Cardiac muscle cell (in vitro differentiated cells and primary cell): ENCODE measurements at places on chromosomes 1 and 21.

GRCh38 chr1:27296773-27297291 is 25.1 kb upstream of the TMEM222 start:
- DNase-seq, result peak; percentile 77

GRCh38 chr1:228288536-228289238 is 80.8 kb downstream of the OBSCN start:
- DNase-seq, result no peak

- no peak for DNase-seq
Measured at GRCh38 chr1:18473195-18473815, 7.4 kb upstream of the KLHDC7A start.

- DNase-seq, result no peak
Measured at GRCh38 chr1:173714441-173714758, 381 bp upstream of the KLHL20 start.

- no peak for DNase-seq
Measured at GRCh38 chr1:61322769-61323168, 240.4 kb downstream of the NFIA start.

DNA sequence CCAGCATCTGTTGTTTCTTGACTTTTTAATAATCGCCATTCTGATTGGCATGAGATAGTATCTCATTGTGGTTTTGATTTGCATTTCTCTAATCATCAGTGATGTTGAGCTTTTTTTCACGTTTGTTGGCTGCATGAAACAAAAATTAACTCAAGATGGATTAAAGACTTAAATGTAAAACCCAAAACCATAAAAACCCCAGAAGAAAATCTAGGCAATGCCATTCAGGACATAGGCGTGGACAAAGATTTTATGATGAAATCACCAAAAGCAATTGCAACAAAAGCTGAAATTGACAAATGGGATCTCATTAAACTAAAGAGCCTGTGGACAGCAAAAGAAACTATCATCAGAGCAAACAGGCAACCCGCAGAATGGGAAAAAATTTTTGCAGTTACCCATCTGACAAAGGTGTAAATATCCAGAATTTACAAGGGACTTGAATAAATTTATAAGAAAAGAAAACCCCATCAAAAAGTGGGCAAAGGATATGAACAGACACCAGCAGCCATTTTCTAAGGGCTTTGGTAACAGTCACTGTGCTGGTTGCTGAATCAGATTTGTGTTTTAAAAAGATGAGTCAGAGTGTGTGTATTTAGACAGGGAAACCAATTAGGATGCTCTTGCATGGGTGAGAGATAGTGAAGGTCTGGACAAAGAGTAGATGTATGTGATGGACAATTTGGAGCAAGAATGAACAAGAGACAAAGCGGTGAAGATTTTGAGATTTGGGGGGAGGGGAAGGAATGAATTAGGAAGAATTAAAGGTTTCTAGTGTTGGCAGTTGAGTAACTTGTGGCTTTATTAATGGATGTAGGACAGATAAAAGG is 110.7 kb downstream of the RYR2 start:
- no peak for DNase-seq

GRCh38 chr1:62175568-62176179 is 19.0 kb upstream of the L1TD1 start:
- DNase-seq, result peak; percentile 63

GRCh38 chr21:35507181-35507759 is 458.2 kb upstream of the RUNX1 start:
- no peak for DNase-seq

GRCh38 chr1:107477233-107477632 is 336.4 kb downstream of the NTNG1 start:
- DNase-seq, result no peak

- peak; percentile 20 for DNase-seq
Measured at GRCh38 chr1:46244656-46245371, 2.7 kb upstream of the RAD54L start.

DNA sequence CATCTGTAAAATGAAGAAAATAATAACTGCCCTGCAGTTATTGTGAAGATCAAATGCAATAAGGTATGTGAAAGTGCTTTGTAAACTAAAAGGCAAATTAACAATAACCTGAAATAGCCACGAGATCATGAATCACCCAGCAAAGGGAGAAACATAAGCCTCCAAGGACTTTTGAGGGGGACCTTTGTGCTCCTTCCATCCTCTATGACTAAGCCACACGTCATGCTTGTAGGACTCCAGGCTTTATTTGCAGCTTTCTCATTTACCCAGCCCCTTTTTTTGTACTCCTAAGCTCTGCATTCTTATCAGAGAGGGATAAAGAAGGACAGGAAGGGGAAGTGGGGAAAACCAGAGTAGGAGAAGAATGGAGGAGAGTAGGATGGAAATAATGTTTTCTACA is 115.1 kb downstream of the PROX1 start:
- DNase-seq, result no peak

GRCh38 chr1:79859212-79859948 is 852.9 kb upstream of the ADGRL4 start:
- peak; percentile 91 for DNase-seq

DNA sequence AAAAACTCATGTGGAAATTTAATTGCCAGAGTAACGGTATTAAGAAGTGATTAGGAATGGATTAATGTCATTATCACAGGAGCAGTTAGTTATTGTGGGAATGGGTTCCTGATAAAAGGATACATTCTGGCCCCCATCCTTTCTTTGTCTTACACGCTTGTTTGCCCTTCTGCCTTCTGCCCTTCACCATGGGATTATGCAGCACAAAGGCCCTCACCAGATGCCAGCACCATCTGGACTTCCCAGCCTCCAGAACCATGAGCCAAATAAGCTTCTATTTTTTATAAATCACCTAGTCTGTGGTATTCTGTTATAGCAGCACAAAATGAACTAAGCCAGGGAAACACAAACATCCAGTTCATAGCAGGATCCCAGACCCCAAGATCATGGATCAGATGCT is 33.9 kb upstream of the POU2F1 start:
- no peak for DNase-seq

DNA sequence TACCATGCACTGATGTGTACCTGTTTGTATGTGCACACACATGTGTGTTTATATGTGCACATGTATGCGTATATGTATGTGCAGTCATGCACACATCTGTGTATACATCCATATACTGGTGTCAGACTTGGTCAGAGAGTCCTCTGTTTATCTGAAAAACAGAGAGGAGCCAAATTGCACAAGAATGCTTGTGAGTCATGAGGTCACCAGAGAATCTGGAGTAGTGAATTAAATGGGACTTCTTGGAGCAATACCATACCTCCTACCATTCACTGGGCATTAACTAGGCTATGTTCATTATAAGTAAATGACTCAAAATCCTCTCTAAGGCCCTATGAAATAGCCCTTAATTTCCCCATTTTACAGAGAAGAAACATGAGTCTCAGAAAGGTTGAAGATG is 272.1 kb upstream of the C1orf87 start:
- peak; percentile 41 for DNase-seq

GRCh38 chr1:87182611-87183010 is 146.1 kb upstream of the LMO4 start:
- DNase-seq, result no peak

DNA sequence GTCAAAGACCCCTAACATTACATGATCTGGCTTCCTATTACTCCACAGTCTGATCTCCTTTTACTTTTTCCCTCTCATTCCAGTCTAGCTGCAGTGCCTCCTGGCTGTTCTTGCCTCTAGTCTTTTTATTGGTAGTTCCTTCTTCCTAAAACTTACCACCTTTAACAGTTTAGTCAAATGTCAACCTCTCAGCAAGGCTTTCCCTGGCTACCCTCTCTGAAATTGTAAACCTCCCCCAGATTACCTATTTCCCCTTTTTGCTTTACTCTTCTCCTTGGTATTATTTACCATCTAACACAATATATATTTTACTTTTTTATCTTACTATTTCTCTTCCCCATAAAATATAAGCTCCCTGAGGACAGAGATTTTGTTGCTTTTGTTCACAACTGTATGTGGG is 129.6 kb downstream of the CLEC20A start:
- DNase-seq, result no peak

- no peak for DNase-seq
Measured at GRCh38 chr1:68307378-68307787, 75.1 kb upstream of the WLS start.

GRCh38 chr1:67367370-67368045 is 59.8 kb downstream of the IL12RB2 start:
- DNase-seq, result peak; percentile 61

- peak; percentile 81 for DNase-seq
Measured at GRCh38 chr1:85200463-85201339, at the start of gene SYDE2. SYDE2 (minus strand) TSS chr1:85201016; CDS start chr1:85200996, 20 bp downstream.

- no peak for DNase-seq
Measured at GRCh38 chr21:31667639-31668038, 8.1 kb downstream of the SOD1 start.

- DNase-seq, result no peak
Measured at GRCh38 chr1:39940253-39940652, 14.7 kb upstream of the MFSD2A start.

DNA sequence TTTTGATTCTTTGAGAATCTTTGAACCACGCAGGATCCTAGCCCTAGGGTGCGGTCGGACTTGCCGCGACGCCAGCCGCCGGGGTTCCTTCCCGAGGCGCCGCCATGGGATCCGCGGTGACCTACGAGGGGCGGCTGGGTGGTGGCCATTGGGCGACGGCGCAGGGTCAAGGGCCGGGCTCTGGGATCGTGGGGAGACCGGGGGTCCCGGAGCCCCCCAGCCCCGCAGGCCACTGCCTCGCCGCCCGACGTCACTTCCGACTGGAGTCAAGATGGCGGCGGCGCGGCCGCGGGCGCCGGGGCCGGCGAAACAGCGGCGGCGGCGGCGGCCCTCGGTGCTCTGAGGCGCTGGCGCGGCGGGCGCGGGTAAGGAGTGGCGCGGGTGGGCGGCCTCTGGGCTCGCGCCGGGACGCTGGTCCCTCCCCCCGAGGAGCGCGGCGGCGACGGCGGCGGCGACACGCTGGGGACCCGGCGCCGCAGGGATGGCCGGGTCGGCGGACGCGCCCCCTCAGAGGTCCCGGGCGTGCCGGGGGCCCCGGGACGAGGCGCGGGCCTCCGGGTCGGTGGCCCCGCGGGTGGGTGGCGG is at the start of gene PRDM2:
Gene PRDM2, plus strand, starts transcription at position 253 of the 585 bp plus-strand sequence. CDS start 15,418 bp downstream, outside the sequence.
- peak; percentile 67 for DNase-seq

GRCh38 chr1:102967786-102968185 is 140.5 kb downstream of the COL11A1 start:
- DNase-seq, result peak; percentile 4

GRCh38 chr1:58883037-58883887 is 99.4 kb upstream of the JUN start:
- peak; percentile 99 for DNase-seq

DNA sequence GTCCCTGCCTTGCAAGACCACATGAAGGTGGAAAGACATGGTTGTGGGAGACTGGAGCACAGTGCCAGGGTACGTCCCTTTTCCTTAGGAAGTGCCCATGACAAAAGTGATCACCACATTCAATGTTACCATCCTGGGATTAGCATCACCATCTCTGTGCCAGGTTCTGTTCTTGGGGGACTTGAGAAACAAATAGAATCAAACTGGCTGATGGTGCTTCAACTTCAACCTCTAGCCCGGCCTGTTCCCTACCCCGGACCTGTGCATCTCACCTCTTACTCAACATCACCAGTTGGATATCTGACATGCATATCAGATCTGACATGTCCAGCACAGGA is 153.3 kb downstream of the GRIK3 start:
- DNase-seq, result no peak

- no peak for DNase-seq
Measured at GRCh38 chr1:48746906-48747305, 29.8 kb downstream of the BEND5 start.

DNA sequence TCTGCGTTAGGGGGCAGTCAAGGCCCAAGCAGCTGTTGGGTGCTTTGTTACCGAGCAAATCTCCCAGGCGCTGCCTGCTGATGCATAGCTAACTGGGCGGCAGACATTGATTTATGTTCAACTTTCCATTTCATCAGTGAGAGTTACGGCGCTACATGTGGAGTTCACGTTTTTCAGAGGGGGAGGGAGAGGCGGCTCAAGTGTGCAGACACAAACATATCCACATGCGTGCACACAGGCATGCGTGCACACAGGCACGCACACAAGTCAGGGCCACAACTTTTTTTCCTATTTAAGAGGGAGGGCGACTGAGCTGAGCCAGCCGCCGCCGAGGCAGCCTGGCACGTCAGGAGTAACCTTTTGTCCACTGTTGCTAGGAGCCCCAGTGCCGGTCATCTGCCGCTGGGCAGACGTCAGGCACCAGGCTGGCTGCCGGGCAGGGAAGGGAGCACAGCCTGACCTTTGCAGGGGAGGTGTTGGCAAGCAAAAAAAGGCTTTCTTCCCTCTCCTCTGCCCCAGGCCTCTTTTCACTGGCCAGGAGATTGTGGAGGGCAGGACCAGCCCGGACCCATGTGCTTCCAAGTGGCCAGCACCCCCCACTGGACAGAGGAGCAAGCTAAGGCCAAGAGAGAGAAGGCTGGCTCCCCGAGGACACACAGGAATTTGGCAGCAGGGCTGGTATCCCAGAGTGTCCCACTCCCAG is 73.3 kb downstream of the MRPL37 start:
- DNase-seq, result no peak

DNA sequence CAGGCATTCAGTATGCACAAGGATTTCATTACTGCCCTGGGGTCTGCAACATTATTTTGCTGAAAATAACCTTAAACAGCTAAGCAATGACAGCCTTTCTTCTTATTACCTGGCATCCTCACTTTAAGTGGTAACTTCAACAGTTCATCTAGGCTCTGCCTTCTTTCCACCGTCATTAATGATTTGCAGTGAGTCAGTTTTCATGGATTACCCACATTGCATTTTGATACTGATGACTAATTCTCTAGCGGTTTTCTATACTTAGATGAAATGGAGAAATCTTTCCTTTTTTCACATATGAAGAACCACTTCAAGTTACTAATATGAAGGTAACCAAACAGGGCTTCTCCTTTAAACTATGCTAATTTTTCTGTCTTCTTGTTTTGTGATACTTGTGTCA is 226.9 kb upstream of the TMPRSS15 start:
- no peak for DNase-seq

GRCh38 chr1:204819495-204819894 is 51.2 kb upstream of the NFASC start:
- no peak for DNase-seq

GRCh38 chr1:25803368-25803767 is 3.4 kb downstream of the SELENON start:
- no peak for DNase-seq

GRCh38 chr1:220300442-220301121 is 28.3 kb upstream of the RAB3GAP2 start:
- DNase-seq, result peak; percentile 97

DNA sequence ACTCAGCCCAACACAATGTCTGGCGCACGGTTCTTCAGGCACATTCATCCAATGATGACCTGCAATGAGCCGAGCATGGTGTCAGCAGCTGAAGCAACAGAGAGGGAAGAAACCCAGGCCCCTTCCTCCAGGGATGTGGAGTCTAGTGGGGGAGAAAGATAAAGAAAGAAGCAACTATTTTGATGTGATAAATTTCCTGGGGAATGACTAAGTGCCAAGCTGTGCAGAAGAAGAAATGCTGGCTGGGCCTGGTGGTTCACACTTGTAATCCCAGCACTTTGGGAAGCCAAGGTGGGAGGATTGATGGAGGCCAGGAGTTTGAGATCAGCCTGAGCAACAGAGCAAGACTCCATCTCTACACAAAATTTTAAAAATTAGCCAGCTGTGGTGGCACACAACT is 561.8 kb downstream of the KIF26B start:
- DNase-seq, result no peak
